ENCODE measurements at places on chromosomes 4 and X.

GRCh38 chrX:68807818-68808217 is 21.0 kb upstream of the EFNB1 start:
- H3K4me3 ChIP-seq: no peak overlapping the region
- peak; percentile 47 for DNase-seq
- no peaks in the 10 kb centered on the region for H3K4me1 ChIP-seq
- H3K27me3 ChIP-seq: no peaks in the 10 kb centered on the region

- no peaks in the 10 kb centered on the region for H3K36me3 ChIP-seq
- H3K27ac ChIP-seq: no peak overlapping the region
- no peaks in the 10 kb centered on the region for H3K27me3 ChIP-seq
- DNase-seq: no peak
These were observed 64.7 kb upstream of the UXT start for GRCh38 chrX:47723689-47724088.

- DNase-seq: no peak
- H3K27ac ChIP-seq: no peak overlapping the region
These were observed 94.6 kb downstream of the ANK2 start for GRCh38 chr4:113144091-113144490.

DNA sequence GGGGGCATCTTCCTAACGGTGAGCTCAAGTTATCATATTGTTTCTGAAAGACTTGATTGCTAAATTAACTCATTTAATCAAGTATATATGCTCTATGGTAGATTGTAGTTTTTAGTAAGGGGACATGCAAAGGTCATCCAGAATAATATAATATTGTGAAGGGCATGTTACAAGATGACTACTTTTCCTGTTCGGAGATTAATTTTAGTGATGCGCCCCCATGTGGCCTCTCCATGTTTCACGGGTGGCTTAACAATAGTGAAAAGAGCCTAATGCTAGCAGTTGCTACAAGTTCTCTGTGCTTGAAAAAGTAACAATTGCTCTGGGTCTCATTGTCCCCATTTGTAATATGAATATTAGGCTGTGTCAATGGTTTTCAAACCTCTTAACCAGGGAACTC is 12.2 kb downstream of the SMPX start:
- no peak overlapping the region for H3K4me3 ChIP-seq
- H3K36me3 ChIP-seq: no peaks in the 10 kb centered on the region
- H3K4me1 ChIP-seq: no peaks in the 10 kb centered on the region
- DNase-seq: peak; percentile 49
